ENCODE measurements at places on chromosomes 2 and 18.
A peak's percentile ranks its signal among the peaks of the same experiment; 100 is the strongest.

DNA sequence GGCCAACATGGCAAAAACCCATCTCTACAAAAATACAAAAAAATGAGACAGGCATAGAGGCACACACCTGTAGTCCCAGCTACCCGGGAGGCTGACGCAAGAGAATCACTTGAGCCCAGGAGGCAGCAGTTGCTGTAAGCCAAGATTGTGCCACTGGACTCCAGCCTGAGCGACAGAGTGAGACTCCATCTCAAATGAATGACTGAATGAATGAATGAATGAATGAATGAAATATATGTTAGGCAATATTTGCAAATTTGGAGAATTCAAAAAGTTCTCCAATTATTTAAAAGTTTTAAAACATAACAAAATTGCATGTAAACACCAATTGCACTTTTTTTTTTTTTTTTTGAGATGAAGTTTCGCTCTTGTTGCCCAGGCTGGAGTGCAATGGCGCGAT is 61.7 kb downstream of the STRN start:
- no peak for DNase-seq

DNA sequence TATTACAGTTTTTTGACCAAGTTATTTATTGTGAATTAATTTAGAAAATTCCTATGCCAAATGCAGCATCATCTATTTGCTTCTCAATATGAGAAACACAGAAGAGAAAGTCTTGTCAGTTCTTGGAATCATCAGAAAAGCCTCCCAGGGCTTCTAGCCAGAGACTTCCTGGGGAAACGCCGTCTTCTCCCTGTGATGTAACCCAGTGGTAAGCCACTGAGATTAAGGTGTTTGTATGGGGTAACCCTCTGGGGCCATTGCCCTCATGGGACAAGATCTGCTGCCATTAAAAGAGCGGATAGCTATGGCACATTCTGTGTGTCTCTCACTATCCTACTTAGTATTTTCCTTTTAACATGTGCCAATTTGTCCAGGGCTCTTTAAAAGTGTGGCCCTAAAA is 28.0 kb downstream of the ANKRD29 start:
- DNase-seq: no peak

DNA sequence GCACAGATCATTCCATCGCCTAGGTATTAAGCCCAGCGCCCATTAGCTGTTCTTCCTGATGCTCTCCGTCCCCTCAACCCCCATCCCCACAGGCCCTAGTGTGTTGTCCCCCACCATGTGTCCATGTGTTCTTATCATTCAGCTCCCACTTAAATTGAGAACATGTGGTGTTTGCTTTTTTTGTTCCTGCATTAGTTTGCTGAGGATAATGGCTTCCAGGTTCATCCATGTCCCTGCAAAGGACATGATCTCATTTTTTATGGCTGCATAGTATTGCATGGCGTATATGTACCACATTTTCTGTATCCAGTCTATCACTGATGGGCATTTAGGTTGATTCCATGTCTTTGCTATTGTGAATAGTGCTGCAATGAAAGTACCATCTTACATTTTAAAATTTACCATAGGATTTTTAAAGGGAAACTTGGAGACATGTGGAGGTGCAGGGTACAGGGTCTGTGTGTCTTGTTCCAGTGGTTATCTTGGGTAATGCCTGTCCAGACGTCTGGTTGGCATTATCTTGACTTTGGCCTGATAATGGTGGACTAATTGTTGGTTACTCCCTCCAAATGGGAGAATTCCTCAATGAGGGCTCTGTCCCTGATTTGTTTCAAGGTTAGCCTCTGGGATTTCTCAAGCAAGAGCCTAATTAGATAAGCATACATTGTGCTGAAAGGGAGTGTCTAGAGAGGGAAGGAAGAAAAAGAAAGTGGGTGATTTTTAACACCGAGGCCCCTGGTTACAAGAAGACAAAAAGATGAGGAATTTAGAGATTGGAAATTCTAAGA is 21.6 kb downstream of the KLHL23 start:
- DNase-seq: no peak

DNA sequence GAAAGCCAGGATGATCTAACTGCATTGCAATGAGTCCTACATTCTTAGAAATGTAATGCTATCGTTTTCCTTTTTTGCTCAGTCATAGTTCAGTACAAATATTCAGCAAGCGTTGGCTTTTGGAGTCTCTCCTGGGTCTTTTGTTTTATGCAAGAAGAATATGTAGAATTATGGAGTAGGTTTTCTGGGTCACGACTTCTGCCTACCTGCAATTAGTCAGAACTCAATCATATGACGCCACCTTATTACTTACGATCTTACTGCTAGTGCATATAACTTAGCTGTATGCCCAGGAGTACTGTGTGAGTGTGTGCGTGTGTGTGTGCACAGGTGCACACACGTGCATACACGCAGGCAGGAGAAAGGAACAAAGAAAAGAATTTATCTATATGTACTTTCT is 640.2 kb downstream of the STK39 start:
- no peak for DNase-seq

GRCh38 chr2:237281836-237282306 is 132.1 kb downstream of the COL6A3 start:
- DNase-seq: no peak

- DNase-seq: no peak
Observed at GRCh38 chr2:88658326-88658725, 31.1 kb upstream of the EIF2AK3 start.

DNA sequence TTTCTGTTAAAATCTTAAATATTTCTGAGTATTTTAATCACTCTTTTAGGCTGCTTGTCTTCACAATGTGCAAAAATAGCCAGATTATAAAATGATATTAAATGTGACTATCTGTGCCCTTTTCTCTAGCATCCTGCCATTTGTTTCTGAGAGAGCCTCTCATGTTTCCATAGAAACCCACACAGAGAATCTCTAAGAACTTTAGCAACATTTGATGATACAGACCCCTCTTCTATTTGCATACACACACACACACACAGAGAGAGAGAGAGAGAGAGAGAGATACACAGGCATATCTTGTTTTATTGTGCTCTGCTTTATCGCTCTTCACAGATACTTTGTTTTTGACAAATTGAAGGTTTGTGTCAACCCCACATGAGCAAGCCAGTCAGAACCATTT is 134.5 kb upstream of the DDX18 start:
- DNase-seq: no peak

GRCh38 chr2:199460846-199461710 is 3.3 kb upstream of the SATB2 start:
- no peak for DNase-seq

DNA sequence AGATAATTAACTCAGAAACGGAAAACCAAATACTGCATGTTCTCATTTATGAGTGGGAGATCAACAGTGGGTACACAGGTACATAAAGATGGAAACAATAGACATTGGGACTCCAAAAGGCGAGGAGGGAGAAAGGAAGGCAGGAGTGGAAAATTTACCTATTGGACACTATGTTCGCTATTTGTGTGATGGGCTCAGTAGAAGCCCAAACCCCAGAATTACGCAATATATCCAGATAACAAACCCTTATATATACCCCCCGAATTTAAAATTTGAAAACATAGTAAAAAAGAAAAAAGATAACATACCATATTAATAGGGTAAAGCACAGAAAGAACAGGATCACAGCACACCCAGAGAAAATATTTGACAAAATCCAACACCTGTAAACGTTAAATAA is 1351.7 kb upstream of the FAM98A start:
- no peak for DNase-seq

- DNase-seq: peak; percentile 55
Observed at GRCh38 chr2:108288534-108289106, at the start of gene SULT1C2. TSS of gene SULT1C2 (plus strand) at chr2:108288895. CDS start at chr2:108293668, 4,773 bp downstream.

- peak; percentile 71 for DNase-seq
Observed at GRCh38 chr2:177783835-177784744, 288.5 kb downstream of the PDE11A start.

GRCh38 chr2:42865884-42866881 is 73.8 kb upstream of the HAAO start:
- DNase-seq: no peak

GRCh38 chr2:207782238-207783030 is 12.7 kb upstream of the FZD5 start:
- DNase-seq: no peak

GRCh38 chr2:23757686-23758433 is 169.1 kb downstream of the ATAD2B start:
- DNase-seq: peak; percentile 62

DNA sequence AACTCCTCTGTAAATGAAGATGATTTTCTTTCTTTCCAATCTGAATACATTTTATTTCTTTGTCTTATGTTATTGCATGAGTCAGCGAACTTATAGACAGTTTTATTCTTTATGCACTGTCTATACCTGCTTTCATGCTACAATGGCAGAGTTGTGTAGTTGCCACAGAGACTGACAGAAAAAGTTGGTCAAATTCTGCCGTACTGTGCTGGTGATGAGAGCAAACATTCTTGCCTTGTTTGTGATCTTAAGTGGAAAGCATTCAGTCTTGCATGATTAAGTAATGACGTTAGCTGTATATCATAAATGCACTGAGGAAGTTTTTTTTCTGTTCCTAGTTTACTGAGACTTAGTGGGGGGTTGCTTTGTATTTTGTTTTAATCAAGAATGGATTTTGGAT is 32.9 kb downstream of the ZC3H15 start:
- peak; percentile 70 for DNase-seq

DNA sequence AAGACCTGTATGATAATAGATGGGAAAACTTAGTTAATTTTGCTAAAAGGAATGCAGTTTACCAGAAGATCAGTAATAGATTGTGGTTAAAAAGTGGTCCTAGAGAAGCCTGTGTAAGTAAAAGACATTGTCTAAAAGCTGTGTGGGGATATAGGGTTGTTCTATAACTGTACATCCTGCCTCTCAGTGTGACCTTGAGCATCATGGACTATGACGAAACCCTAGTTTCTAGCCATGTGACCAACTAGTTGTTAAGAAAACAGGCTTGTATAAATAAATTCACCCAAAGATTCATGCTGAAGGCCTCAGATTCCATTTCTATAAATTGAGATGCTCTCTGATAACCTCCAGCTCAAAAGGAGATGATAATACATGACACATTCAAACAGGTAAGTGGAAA is 160.7 kb downstream of the IKZF2 start:
- DNase-seq: no peak

DNA sequence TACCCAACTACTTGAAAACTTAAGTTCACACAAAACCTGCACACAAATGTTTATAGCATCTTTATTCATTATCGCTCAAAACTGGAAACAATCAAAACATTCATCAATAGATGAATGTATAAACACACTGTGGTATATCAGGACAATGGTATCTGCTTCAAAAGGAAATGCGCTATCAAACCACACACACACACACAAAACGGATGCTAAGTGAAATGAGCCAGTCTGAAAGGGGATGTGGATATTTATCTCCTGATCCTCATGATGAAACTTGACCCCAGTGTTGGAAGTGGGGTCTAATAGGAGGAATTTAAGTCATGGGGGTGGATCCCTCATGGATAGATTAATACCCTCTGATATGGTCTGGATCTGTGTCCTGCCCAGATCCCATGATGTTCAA is 22.0 kb downstream of the PDCL3 start:
- DNase-seq: no peak

DNA sequence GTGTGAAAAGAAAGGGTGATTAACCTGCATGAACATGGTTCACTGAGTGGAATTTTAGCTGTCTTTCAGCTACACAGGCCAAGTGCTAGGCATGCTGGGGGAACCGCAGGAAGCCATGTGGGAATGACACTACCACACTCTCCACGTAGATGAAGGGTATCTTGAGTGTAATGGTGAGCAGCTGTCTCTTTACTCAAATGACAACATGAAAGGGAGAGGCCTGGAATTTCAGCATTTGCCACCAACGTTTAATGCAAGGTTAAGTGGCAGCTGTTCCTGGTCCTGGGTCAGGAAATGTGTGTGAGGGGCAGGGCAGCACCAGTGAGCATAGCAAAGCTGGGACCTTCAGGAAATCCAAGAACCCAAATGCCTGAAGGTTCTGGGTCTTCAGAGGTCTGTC is 588.4 kb downstream of the SLC4A3 start:
- no peak for DNase-seq

GRCh38 chr2:200600549-200601225 is 14.9 kb downstream of the AOX1 start:
- DNase-seq: no peak

DNA sequence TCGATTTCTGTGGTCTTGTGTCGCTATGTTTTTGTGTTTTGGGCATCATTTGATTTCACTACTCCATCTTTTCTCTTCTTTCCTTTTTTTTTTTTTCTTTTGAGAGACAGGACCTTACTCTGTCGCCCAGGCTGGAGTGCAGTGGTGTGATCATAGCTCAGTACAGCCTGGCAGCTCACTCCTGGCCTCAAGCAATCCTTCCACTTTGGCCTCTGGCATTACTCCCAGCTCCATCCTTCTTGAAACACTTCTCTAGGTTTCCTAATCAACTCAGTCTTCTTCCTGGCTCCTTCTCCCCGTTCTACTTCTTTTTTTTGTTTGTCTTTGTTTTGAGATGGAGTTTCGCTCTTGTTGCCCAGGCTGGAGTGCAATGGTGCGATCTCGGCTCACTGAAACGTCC is 26.5 kb downstream of the TCF23 start:
- DNase-seq: no peak

GRCh38 chr2:133642791-133643191 is 74.5 kb upstream of the NCKAP5 start:
- DNase-seq: no peak

GRCh38 chr2:240981871-240982800 is 16.3 kb upstream of the SNED1 start:
- DNase-seq: no peak

- DNase-seq: no peak
Observed at GRCh38 chr2:191611614-191612013, 66.3 kb upstream of the NABP1 start.

DNA sequence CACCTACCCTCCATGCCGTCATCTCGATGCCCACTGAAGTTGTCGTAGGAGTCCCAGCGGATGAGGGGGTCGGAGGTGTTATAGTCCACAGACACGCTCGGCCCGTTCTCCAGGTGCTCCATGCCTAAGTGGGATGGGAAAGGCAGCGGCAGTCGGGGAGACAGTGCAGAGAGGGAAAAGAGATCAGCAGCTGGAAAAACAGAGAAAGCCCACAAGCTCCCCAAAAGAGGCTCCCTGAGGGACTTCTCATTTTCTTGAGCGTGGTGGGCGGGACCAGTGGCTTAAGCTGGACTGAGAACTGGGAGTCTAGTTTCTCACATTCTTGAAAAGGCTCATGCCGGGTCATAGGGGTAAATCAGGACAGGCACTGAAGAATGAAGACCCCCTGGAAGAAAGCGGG is 121.9 kb downstream of the TNS1 start:
- DNase-seq: no peak

DNA sequence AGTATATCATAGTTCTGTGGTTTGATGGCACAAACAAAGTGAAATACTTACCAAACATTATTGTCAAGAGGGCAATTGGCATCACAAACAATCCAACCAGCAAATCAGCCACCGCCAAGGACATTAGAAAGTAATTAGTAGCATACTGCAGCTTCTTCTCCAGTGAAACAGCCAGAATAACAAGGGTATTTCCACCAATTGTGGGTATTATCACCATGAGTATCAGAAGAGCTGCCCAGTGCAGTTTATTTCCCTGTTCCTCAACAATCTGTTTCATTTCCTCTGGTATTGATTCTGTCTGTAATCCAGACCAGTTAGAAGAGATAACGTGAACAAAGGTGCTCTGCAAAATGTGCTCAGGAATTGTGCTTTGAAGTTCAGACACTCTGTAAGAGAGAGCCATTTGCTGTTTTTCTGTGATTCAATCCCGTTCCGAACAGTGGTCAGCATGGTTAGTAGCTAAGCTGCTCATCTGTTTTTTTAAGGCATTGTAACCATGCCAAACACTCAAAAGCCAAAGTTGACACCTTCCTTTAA is 1.4 kb downstream of the HTR2B start:
- DNase-seq: no peak

GRCh38 chr2:103880081-103880834 is 973.7 kb upstream of the POU3F3 start:
- DNase-seq: no peak

- no peak for DNase-seq
Observed at GRCh38 chr2:134718023-134718816, 580 bp downstream of the TMEM163 start.
